ENCODE measurements at places on chromosomes 11 and 22.

GRCh38 chr11:15901790-15902189 is 454.6 kb downstream of the SOX6 start:
- DNase-seq: no peak

GRCh38 chr11:95108671-95109551 is 19.3 kb downstream of the ENDOD1 start:
- DNase-seq: no peak

DNA sequence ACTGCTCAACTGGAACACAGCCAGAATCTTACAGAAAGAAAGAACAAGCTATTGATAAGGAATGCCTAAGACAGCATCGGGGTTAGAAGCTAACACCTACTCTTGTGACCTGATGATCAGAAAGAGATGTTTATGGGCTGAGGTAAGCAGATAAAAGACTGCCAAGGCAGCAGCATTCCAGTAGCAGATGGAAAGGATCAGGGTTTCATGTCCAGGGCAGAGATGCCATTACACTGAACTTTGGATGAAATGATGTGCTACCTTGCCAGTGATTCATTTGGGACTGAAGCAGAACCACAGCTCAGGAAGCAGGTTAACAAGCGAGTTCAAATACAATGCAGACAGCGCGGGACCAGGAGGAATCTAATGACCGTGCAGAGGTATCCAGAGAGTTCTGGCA is 27.1 kb upstream of the APOA1 start:
- DNase-seq: no peak

- no peak for DNase-seq
These were observed 43.3 kb downstream of the USP35 start for GRCh38 chr11:78231962-78232501.

DNA sequence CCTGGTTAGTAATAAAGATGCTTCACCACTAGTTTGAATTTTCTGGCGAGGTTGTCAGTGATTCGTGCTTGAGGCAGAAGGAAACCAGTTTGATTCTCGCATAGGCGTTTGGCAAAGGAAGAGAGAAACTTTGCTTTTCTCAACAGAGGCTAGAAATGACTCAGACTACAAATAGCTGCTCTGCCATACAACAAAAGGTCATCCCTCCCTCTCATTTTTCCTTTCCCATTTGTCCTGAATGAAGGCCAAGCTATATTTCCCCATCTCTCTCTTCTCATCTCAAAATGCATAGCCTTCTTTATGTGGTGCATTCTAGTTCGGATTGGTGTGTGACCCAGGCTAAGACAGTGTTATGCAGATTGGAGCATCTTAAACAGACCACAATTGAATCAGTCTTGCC is 741.4 kb downstream of the NTM start:
- DNase-seq: no peak

GRCh38 chr22:45096256-45096907 is 67.3 kb upstream of the NUP50 start:
- peak; percentile 58 for DNase-seq

DNA sequence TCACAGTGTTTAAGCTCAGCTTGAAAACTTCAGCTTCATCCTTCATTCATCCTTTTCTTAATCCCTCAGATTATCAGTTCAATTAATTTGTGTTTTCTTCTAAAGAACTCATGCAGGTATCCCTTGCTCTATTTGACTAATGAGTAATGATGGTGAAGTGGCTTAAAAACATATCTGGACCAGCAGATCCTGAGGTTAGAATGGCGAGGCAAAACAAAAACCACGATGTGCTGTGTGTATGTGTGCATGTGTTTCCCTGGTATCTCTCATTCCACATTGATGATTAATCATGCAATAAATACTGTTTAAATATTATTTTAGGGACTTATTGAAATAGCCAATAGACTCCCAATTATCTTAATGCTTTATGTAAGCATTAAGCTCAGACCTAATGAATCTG is 437.0 kb downstream of the DYNC2H1 start:
- no peak for DNase-seq

DNA sequence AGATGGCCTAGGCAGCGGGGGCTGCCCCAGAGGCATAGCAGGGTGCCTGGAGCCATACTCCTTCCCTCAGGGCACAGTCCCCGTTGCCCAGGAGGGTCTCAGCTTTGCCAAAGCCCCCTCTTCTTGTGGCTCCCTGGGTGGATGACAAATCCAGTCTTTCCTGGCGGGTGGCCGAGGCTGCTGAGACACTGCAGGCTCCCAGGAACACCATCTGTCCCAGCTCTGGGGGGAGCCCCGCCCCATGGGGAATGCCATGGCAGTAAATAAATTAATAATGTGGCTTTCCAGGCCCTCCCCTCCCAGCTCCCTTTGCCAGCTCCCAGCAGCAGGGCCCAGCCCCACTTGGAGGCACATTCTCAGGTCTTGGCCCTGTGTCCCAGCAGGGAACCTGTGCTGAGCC is 45.0 kb downstream of the PDE2A start:
- no peak for DNase-seq

DNA sequence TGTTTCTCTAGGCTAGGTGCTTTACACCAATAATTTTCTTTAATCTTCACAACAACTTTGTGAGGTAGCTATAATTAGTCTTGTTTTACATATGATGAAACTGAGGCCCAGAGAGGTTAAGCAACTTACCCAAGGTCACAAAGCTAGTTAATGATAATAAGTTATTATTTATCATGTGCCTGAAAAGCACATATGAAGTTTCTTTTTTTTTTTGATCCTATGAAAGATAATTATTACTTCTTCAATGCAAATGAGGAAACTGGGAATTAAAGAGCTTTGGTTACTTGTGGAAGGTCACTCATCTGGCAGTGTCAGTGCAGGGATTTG is 22.8 kb downstream of the STIM1 start:
- no peak for DNase-seq

DNA sequence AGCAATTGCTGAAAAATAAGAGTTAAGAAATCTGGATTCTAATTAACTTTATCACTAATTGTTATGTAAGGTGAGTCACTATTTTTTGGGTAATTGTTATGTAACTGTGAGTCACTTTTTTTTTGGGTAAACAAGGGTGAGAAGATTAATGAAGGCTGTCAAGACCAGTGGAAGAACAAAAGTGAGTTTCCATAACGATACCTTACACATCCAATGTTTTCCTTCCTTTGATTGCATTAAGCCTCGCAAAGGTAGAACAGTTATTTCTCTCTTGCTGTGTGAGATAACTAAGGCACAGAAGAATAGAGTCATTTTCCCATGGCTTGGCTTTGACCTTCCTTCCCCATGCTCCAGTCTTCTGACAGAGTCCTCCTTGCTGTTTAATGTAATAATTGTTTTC is 374.7 kb downstream of the DDX10 start:
- no peak for DNase-seq

GRCh38 chr11:48078689-48079088 is 98.3 kb downstream of the PTPRJ start:
- no peak for DNase-seq

- DNase-seq: no peak
These were observed 283.7 kb upstream of the ANO5 start for GRCh38 chr11:21909145-21909544.

DNA sequence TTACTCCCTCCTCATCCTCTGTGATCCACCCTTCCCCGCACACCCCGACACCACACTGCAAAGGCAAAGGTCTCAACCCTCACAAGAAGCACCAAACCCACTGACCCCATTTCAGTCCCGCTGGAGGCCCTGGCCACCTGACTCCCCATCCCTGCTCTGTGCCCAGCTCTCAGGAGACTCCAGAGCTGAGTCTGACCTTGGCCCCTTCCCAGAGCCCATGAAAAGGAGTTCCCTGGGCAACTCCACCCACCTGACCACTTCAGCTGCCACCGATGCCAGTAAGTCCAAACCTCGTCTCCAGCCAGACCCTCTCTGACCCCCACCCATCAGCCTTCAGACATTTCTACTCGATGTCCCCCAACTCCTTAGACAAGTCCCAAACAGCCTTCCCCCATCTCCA is 45.5 kb downstream of the ARRB1 start:
- no peak for DNase-seq

GRCh38 chr22:49829044-49829853 is 1.6 kb upstream of the BRD1 start:
- no peak for DNase-seq

GRCh38 chr22:49603016-49603415 is 224.7 kb downstream of the BRD1 start:
- no peak for DNase-seq

DNA sequence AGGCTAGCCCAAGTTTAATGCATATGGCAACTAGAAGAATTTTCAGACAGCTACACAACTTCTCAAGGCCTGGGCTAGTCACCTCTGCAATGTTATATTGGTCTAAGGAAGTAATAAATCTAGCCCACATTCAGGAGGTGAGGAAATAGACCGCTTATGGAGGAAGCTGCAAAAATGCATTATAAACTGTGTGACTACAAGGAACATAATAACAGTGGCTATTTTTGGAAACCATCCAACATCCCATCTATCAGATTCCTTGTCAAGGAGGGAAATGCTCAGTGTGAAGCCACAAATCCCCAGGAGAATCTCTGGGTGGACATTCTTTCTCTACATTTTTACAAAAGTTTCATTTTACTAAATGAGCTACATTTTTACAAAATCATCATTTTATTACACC is 76.1 kb downstream of the BBOX1 start:
- no peak for DNase-seq

DNA sequence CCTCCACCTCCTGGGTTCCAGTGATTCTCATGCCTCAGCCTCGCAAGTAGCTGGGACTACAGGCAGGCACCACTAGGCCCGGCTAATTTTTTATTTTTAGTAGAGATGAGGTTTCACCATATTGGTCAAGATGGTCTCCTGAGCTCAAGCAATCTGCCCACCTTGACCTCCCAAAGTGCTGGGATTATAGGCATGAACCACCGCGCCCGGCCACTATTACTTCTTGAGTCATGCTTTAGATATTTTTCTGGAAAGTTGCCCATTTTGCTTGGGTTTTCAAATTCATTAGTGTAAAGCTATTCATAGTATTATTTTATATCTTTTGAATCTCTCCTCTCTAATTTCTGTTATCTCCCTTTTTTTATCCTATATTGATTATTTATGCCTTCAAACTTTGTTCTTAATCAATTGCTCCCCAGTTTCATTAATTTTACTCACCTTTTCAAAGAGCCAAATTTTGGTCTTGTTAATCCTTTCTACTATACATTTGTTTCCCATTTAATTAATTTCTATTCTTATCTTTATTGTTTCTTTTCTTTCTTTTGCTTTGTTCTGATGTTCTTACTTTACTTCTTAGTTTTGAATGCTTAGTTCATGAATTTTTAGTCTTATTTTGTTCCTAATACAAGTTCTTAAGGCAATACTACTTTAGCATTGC is 10.3 kb upstream of the RAC2 start:
- no peak for DNase-seq

DNA sequence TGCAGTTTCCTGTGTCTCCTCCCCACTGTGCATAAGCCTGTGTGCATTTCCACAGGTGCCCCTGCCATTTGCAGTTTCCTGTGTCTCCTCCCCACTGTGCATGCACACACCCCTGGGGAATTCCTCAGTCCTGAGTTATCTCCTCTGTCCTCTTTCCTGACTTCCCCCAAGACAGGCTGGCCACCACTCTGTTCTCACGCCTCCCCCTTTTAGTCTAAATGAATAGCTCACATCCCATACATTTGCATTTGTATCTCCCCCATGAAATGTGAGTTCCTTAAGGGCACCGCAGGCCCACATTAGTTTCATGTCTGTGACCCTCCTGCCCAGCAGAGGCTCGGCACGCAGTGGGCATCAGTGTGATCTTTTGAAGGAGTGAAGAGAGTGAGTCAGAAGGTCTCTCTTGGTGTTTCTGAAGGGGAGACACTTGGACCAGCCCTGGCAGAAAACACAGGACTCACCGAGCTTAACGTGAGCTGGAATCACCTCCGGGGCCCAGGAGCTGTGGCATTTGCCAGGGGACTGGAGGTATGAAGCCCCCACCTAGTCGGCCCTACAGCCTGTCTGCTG is 6.2 kb downstream of the LRRC74B start:
- DNase-seq: no peak

GRCh38 chr11:91717169-91717568 is 507.4 kb upstream of the FAT3 start:
- DNase-seq: no peak

- no peak for DNase-seq
These were observed 11.5 kb upstream of the IGSF9B start for GRCh38 chr11:133968300-133968699.

Data from AML-193 (cell line).